ENCODE measurements at places on chromosomes 5 and 9.

DNA sequence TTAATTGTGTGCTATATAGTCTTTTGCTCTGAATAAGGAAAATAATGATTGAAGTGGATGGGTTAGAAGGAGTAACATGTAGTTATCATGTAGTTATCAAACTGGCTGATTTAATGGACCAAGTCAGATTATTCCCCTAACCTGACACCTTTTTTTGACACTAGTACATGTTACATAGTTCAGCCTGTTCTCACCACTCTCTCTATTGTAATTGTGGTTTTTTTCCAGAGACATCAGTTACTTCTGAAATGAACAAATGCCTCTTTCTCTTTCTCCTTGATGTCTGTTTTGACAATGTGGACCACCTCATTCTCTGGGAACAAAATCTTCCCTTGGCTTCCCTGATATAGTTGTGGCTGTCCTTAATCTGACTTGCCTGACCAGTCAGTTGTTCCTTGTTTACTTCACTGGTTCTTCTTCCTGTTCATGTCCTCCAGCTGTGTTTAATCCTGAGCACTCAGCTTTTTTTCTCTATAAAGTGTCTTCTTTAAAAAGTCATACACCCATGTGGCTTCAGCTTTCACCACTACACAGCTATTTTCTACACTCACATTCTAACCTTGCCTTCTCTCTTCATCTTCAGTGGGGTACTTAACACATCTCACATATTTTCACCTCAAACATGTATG is 243.4 kb downstream of the ARRDC3 start:
- DNase-seq, result no peak

DNA sequence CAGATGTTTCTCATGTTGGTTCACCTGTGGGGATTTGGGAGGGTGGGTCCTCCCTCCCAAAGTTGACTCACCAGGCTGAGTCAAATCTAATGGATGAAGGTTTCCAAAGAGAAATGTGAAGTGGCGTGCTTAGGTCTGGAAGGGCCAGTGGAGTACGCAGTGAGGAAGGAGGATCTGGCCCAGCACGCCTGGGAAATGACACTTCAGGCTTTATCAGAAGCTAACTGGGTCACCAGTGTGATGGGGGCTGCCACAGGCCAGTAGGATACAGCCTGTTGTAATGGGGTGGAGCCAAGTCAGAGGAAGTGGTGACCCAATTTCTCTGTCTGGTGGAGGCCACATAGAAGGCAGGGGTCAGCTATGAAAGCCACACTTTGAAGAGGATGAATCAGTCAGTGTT is 18.0 kb downstream of the POLR1E start:
- DNase-seq, result no peak

DNA sequence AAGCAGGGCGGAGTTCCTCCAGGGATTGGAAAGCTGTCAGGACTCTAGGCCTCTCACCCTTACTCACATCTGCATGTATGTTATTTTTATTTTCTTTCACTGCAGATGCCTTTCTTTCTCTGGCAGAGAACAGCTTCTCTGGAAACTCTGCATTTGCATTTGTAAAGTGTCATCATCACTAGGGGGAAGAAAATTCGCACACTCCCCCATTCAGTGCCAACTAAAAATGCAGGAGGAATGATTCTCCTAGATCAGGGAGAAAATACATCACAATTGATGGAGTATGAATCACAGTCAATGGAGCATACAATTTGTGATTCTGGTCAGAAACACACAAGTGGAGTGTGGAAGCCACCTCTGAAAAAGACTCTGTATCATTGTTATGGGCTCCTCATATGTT is 351.4 kb upstream of the FTMT start:
- DNase-seq, result no peak

GRCh38 chr9:6198251-6198650 is 17.4 kb upstream of the IL33 start:
- no peak for DNase-seq

DNA sequence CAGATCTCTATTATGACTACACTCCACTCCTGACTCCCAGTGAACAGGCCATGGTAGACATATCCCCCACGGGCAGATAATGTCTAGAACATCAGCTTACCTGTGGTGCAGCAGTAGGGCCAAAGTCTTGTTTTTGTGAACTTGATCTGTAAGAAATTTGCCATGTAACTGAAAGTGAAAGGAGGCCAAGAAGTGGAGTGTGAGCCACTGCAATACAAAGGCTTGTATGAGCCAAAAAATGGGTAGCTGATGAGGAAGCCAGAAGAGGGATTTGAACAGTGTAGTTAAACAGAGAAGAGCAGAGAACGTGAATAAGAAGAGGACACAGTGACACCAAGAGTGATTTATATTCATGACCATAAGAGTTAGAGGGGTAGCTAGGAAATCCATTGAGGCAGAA is 361.7 kb downstream of the DMRT2 start:
- DNase-seq, result no peak

GRCh38 chr5:88393716-88394535 is 125.3 kb upstream of the TMEM161B start:
- DNase-seq, result no peak

DNA sequence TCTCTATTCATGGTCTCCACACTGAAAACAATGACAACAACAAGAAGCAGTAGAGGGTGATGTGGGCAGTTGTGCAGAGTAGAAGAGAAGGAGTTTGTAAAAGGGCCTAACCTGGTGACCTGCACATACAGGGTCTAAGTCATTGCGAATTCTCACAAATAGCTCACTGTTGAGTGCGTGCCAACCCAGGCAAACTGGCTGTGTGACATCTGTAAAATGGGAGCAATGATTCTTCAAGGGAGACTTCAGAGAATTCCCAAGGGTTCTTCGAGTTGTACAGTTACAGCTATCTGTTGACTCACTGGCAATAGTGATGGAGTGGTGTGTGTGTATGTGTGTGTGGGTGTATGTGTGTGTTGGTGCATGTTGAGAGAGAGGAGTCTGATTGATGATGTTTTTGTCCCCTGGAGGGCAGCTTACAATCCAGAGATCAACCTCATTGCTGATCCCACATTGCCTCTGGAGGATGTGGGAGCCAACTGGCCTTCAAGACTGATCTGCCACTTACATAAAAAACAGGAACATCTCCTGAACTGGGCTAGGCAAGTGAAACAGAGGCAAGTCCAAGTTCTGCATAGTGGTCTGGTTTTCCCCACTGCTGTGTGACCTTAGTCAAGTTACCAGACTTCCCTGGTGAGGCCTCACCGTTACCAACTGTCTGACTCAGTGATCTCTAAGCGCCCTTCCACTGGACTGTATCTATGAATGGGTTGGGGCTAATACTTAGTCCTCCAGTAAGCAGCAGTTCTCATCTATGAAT is 3.2 kb downstream of the FAT2 start:
- DNase-seq, result no peak

DNA sequence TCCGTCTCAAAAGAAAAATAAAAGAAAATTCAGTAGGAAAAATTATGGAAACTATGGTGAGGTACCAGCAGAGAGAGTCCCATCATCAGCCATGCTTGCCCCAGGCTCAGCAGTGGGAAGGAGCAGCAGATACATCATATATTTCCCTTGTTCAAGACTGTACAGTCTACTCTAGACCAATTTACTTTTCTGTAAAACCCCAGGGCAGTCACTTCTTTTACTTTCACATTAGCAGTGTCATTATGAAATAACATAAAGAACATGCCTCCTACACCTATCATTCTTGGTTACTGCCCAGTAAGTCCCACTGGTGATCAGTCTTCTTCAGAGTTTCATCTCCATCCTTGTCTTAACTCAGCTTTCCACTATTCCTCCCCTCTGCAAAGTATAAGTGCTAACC is 1145.0 kb downstream of the MAT2B start:
- no peak for DNase-seq
